ENCODE measurements at places on chromosomes 7 and 10.

DNA sequence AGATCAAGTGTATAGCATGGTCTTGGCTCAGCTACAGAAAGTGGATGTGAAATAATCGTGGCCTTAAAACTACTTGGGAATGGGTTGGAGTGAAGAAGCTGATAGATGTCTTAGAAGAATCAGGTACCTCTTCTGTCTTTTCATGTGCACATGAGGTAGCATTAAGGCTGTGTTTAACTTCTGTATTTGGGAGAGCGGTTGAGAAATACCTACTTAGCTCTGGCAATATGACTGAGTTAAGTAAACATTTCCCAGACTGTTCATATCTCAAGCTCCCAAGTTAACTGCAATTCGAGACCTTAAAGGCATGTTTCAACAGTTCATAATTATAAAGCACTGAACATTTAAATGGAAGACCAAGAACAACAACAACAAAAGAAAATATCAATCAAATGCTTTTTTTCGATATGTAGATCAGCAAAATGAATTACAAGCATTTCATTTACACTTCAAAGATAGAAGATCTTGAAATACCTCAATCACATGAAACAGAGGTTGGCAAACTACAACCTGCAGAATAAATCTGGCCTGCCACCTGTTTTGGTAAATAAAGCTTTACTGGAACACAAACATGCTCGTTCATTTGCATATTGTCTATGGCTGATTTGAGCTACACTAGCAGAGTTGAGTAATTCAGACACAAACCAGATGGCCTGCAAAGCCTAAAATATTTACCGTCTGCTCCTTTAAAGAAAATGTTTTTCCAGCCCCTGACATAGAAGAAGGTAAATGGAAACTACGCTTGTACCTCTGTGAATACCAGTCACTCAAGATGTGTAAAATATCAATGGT is 337.1 kb upstream of the GLI3 start:
- DNase-seq: no peak

DNA sequence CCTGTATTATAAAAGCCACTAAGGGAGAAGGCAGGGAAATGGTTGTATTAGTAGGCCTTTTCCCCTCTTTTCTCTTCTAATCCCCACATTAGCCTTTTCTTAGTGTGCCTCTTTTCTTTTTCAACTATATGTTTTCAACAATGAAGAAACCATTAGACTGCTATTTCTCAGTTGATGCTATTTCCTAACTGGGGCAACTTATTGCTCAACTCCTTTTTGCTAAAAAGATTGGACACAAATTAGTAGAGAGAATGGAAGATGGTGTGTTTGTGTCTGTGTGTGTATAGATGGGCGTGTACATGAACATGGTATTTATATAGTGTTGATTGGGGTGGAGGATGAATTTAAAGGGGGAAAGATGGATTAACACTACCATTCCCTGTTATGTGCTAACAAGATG is 28.4 kb downstream of the TBC1D12 start:
- no peak for DNase-seq

GRCh38 chr10:76576276-76576962 is 1061.2 kb downstream of the KCNMA1 start:
- DNase-seq: no peak

- no peak for DNase-seq
Observed at GRCh38 chr7:146150153-146150552, 33.6 kb downstream of the CNTNAP2 start.

DNA sequence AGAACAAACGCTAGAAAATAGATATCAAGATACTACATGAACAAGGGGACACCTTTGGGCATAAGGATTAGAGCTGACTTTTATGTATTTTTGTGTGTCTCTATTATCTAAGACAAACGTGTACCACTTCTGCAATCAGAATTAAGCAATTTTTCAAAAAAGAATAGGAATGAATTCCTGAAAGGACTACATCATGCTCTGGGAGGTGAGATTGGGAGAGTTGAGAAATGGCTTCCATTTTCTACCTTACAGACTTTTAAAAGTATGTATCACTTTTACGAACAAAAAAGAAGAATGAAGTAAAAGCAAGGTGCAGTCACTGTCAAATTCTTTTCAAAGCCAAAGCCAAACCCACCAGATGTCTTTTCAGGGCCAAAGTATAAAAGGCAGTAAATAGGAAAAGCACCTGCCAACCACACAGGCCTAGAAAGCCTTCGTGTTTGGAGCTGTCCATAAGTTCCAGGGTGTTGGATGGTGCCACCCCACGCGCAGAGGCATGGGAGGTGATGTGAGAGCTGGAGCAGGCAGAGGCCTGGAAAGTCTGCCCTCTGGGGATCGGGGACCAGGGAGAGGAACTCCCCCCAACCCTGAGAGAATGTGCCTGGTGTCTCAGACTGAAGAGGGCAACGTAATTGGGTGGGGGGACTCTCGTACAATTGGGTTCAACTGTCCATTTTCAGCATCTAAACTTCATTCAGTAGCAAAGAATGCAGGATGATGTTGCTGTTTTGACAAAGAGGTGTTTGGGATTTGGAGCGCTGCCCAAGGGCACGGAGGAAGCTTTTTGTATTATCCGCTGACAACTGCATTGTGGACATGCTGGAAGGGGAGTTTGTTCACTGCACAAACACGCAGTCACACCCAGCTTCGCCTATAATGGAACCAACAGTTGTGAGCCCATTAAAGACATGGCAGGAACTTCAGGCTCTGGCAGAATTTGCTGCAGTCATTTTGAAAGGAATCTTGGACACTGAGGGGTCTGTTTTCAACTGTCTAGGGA is 17.6 kb upstream of the CTBP2 start:
- no peak for DNase-seq

GRCh38 chr7:99372275-99373090 is 2.0 kb upstream of the ARPC1B start:
- no peak for DNase-seq

DNA sequence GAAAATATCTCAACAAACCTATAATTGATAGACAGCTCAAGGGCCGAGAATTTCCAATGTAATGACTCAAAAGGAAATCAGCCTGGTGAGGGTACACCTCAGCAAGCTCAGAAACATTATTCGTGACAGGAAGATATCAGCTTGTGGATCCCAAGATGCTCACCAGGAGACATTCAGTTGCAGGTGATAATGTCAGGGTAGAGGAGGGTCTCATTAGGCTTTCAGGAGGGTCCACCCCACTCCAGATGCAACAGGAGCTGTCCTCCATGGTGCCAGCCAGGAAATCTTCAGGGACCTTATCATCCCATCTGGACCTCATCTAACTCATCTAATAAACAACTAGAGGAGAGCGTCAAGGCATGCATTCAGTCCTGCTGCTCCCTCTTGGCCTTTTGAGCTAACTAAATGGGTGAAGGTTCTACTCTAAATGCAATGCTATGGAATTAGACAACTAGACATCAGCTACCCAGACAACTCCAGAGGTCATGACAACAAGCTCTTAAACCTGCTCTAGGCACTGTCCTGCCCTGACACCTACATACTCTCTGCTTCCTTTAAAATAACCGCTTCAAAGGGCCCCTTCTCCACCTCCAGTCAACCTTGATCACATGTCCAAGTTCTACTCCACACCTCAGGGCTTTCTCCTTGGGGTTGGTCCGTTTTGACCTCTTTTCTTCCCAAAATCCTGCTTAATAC is 4.3 kb upstream of the GIMAP5 start:
- DNase-seq: no peak

DNA sequence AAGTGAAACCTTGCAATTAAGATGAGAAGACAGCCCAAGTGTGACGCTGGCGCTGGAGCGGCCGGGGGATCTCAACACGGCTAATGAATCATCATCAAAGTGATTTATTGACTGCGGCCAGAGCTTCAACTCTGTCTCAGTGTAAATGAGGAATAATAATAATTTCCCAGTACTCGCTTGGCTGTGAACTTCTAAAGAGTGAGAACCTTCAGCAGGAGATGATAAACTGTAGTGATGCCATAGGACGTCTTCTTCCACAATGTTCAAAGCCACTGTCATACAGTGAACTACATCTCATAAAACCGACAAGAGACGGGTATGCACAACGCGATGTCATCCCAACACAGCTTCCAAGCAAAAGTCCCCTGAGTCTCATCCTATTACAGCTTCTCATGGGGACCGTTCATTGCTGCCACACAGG is 123.6 kb upstream of the NOBOX start:
- DNase-seq: no peak

GRCh38 chr7:159070431-159071148 is 74.1 kb downstream of the VIPR2 start:
- DNase-seq: peak; percentile 5

- no peak for DNase-seq
Observed at GRCh38 chr10:52499281-52499680, 185.2 kb downstream of the DKK1 start.

GRCh38 chr10:129207297-129207696 is 259.7 kb upstream of the MGMT start:
- no peak for DNase-seq

DNA sequence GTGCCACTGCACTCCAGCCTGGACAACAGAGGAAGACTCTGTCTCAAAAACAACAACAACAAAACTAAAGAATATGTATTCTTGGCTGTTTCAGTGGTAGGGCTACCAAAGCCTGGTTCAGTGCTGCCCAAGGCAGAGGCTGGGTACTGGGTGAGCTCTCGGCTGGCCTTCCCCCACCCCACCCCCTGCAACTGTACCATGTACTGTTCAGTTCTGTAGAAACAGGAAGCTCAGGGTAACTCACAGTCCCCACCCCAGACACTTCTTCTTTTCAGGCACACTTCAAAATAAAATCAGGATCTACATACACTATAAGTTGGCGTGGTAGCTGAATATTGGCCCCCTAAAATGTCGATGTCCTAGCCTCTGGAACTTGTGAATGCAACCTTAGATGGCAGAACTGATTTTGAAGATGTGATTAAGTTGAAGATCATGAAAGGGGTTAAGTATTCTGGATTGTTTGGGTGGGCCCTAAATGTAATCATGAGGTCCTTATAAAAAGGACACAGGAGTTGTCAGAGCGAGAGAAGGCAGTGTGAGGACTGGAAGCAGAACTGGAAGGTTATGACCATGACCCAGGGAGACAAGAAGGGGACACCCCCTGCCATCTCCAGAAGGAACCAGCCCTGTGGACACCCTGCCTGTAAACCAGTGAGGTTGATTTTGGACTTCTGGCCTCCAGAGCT is 31.2 kb downstream of the TBXAS1 start:
- no peak for DNase-seq

DNA sequence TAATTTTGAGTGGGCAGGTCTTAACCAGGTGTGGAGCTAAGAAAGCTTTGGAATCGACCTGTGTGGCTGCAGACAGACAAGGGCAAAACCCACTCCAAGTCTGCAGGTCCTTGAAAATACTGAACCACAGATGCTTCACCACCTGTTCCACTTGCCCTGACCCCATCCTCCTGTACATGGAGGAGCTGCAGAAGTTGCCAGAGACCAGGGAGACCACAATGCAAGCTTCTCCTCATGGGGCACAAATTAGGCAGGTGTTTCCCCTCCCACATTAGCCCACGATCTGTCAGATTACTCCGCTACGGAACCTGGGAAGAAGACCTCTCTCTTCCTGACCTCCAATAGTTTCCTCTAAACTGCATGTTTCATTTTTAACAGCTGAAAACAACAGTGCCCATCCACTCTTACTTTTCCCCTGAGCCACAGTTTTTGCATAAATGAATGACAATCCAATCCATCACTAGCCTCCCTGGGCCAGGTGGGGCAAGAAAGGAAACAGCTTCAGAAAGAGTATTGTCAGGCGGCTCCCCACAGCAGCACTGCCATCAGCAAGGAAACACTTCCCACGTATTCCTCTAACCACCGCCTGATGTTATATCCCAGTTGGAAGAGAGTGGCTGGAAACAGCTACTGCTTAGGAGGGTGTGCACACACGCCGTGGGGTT is 141.6 kb downstream of the PRKAG2 start:
- no peak for DNase-seq

- DNase-seq: no peak
Observed at GRCh38 chr7:30709549-30709948, 27.3 kb upstream of the CRHR2 start.

- no peak for DNase-seq
Observed at GRCh38 chr10:130479926-130480325, 343.7 kb downstream of the GLRX3 start.

- no peak for DNase-seq
Observed at GRCh38 chr10:82397854-82398253, 522.9 kb downstream of the NRG3 start.

DNA sequence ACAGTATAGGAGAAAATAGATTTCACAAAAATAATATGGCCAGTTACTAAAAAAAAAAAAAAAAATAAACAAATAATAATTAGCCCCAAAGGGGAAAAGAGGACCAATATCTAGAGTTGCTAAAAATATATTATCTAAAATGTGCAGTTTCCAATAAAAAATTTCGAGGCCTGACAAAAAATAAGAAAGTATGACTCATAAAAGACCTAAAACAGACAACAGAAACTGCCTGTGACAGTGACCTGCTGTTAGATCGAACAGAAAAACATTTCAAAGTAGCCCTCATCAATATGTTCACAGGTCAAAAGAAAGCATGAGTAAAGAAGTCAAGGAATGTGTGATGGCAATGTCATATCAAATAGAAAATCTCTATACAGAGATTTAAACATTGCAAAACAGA is 11.8 kb upstream of the TSPAN12 start:
- no peak for DNase-seq

DNA sequence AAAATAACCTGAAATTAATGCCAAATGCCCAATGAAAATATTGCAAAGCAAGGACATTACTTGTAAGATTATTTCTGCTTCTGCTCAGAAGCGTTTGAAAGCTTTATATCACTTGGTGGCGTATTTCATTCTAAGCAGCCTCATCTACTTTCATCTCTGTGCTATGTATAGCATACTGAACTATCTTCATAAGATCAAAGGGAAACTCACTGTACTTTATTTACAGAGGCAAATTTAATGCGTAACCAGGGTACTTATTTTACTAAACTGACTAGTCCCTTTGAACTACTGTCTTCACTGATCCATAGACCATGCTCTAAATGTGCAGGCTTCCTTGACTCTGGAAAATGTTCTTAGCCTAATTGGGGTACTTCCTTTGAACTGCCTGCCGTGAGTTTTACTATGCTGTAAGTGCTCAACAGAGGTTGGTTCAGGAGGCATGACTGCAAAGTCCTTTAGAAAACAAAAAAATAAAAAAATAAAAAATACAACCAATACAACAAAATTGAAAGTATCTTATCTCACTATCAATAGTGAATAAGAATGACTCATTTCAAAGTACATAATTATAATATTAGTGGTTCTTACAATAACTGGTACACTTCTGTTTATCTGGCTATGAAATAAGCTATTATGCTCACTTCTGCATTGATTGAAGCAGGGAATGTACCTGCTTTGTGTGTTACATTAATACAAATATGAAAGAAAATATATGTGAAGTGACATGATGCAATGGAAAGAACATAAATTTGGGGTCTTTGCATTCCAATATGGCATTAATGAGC is 41.0 kb upstream of the TSPAN12 start:
- DNase-seq: no peak

- no peak for DNase-seq
Observed at GRCh38 chr10:3464760-3465405, 292.3 kb upstream of the PITRM1 start.

Data from activated naive CD4-positive, alpha-beta T cell treated with Interleukin-2 at 50 U/mL for 16 hours (primary cell).